ENCODE measurements at places on chromosomes 13 and 19.

DNA sequence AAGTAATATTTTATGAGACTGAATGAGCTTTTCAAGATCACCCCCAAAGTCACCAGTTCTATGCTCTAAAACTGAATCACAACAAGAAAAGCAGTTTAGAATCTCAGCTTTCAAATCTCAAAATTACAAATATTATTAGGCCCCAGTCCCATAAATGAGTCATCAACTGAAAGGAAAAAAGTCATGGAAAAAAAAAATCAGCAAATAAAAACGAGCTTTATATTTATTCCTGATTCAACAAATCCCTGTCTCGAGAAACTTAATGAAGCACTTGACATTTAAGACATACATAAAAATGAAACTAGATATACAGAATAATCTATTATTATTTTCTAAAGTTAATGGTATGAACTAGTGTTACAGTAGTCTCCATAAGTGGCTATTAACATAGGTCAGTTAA lies 203.0 kb downstream of the DIAPH3 start:
- DNase-seq, result no peak

GRCh38 chr13:21218351-21219035 lies 42.0 kb downstream of the MRPL57 start:
- peak; percentile 16 for DNase-seq

- DNase-seq, result no peak
These were observed 429.6 kb downstream of the RFC3 start for GRCh38 chr13:34247596-34247995.

GRCh38 chr19:19451429-19452242 lies 46.2 kb downstream of the GATAD2A start:
- peak; percentile 47 for DNase-seq

GRCh38 chr13:53092931-53093330 lies 64.3 kb downstream of the OLFM4 start:
- DNase-seq, result no peak

DNA sequence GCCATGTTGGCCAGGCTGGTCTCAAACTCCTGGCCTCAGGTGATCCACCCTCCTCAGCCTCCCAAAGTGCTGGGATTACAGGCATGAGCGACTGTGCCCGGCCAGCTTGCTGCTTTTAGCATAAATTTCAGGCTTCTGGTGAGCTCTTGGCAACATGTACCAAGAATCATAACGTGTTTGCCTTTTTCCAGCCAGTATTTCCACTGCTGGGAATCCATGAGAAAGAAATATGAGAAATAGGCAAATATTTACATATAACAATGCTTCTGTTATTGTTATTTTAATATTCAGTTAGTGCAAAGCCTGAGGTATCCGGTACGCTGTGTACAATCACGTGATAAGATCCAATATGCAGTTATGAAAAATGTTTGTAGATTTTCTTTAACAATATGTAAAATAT lies 29.2 kb upstream of the CERS4 start:
- no peak for DNase-seq

DNA sequence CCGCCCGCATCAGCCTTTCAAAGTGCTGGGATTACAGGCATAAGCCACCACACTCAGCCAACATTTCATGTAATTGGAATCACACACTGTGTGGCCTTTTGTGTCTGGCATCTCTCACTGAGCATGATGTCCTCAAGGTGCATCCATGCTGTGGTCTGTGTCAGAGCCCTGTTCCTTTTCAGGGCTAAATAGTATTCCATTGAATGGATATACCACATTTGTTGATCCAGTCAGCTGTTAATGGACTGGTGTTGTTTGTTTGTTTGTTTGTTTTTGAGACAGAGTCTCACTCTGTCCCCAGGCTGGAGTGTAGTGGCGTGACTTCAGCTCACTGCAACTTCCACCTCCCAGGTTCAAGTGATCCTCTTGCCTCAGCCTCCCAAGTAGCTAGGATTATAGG lies 17.9 kb downstream of the ATCAY start:
- DNase-seq, result no peak

GRCh38 chr13:45055902-45056648 lies 64.2 kb upstream of the GTF2F2 start:
- no peak for DNase-seq

GRCh38 chr13:25885418-25885817 lies 166.4 kb downstream of the SHISA2 start:
- no peak for DNase-seq

DNA sequence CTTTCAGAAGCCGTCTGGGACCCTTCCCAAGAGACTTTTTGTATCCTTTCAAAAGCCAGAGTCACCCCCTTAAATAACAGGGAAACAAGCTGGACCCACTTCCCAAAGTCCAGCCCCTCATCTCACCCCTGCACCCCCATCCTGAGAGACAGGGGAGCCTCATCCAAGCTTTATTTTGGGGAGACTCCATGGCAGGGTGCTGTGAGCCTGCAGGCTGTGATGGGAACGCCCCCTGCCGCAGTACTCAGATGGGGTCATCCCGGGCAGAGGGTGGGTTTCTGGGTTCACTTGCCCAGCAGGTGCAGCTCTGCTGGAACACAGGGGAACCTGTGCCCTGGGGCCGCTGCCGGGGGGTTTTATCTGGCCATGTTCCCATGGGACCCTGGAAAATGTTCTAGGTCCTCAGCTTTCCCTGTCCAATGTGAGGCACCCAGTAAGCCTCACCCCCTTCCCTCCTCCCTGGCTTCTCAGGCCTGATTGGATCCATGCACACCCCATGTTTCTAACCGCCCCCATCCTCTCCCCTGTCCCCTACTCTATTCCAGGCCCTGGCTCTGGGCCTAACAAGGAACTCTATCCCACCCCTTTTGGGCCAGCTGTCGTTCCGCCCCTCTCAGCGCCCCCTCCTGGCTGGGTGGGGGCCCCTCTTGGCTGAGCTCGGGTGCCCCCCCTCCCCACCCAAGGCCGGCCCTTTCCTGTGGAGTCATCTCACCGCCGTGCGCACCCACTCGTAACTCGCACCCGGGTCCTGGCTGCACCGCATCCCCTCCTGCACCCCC lies 1.0 kb downstream of the HIF3A start:
- DNase-seq, result no peak

- DNase-seq, result no peak
These were observed 9.4 kb upstream of the DOCK9 start for GRCh38 chr13:98987275-98987674.

DNA sequence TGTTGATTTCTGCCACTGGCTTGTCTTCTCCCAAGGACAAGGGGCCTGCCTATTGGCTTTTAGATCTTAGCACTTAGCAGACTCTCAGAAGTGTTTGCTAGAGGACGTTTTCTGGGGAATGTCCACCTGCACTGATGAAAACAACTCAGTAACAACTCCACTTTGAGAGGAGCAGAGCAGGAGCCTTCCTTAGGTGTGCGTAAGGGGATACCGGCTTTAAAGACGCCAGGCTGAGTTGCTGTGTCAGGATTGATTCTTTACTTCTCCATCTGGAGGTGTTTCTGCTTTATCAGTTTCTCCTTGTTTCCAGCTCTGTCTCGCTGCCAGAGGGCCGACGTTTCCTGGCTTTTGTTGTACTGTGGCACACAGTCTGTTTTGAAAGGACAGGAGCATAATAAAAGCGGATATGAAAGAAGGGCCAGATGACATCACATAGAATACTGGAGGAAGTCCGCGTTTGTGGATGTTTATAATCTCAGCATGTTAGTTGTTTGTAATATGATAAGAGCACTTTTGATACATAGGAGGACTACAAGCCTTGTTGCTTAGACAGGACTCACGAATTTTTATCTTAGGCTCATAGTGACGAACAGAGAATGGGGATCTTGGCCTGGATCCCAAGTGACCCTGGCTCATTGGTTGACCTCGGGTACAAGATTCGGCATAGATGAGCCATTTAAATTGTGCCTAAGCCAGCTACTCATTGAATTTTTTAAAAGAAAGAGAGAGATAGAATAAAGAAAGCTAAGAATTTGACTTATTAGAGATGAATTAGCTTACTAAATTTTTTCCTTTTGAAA lies 34.6 kb downstream of the COL4A2 start:
- DNase-seq, result peak; percentile 4

DNA sequence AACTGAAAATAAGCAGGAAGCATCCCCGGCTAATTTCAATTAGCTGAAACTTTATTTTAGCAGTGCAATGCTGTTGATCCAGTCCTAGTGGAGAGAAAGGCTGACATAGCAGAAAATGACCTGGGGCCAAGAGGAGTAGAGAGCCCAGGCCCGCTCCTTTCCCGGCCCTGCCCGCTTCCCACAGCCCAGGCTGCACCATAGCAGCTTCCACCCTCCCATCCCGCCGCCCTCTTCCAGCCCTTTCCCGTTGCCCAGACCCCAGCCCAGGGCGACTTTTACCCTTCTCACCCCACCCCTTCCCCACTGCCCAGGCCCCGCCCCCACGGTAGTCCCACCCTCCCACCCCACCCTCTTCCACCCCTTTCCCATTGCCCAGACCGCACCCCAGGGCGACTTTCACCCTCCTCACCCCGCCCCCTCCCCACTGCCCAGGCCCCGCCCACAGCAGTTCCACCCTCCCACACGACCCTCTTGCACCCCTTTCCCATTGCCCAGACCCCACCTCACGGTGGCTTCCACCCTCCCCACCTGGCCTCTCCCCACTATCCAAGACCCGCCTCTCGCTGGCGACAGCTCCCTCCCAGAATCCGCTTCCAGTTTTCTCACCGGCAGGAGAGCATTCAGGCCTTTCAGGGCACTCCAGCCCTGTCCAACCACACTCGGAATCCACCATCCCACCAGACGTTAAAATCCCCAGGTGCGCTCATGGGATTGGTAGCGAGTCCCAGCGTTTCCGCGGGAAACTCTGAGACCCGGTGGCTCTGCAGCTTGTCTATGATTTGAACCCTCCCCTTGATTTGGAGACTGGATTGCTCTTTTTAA lies 8.3 kb downstream of the ZNF160 start:
- DNase-seq, result no peak

DNA sequence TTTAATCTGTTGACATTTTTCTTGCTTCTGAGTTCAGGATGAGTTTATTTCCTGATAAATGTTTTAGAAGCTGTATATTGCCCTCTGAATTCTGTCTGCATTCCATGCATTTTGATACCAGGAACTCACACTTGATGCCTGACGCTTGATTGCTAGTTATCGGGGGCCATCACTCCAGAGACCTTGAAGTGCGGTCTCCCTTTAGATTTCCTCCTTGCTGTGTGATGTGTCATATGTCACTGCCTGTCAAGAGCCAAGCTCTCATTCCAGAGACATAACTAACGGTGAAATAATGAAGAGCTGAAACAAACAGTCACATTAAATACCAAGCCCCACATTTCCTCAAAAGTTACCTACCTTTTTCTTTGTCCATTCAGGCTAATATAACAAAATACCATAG lies 155.5 kb downstream of the TNFSF13B start:
- DNase-seq, result no peak

Data from CD4-positive, alpha-beta T cell treated with Interleukin-10 for 1 hour (primary cell).